ENCODE measurements at places on chromosomes 2 and 18.

DNA sequence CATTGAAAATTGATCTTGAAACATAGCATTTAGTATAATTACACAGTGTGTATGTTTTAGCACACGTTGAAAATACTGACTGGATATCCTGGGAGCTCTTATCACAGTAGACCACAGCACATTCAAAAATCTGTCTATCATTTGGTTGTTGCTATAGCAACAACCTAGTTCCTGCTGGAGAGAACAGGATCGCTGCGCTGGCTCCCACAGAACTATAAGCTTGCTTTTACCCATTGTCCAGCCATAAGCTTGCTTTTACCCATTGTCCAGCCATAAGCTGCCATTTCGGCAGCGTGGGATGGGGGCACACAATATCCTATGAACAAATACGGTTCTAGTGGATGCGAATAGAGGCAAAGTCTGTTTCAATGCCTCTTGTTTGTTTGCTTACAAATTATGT, 70.4 kb upstream of the ST6GAL2 start:
- peak; percentile 63 for DNase-seq

DNA sequence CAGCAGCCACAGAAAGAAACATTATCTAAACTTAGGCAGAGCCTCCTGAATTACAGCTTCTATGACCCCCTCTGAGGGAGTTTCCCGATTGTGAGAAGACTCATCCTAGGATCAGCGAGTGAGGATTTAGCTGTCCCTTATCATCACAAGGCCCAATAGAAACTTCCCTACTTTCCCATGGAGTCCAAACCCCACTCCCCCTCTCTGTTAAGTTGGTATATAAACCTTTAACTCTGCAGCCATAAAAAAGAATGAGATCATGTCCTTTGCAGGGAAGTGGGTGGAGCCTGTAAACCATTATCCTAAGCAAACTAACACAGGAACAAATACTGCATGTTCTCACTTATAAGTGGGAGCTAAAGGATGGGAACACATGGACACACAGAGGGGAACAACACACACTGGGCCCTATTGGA, 78.8 kb downstream of the MYL12B start:
- DNase-seq, result peak; percentile 44

DNA sequence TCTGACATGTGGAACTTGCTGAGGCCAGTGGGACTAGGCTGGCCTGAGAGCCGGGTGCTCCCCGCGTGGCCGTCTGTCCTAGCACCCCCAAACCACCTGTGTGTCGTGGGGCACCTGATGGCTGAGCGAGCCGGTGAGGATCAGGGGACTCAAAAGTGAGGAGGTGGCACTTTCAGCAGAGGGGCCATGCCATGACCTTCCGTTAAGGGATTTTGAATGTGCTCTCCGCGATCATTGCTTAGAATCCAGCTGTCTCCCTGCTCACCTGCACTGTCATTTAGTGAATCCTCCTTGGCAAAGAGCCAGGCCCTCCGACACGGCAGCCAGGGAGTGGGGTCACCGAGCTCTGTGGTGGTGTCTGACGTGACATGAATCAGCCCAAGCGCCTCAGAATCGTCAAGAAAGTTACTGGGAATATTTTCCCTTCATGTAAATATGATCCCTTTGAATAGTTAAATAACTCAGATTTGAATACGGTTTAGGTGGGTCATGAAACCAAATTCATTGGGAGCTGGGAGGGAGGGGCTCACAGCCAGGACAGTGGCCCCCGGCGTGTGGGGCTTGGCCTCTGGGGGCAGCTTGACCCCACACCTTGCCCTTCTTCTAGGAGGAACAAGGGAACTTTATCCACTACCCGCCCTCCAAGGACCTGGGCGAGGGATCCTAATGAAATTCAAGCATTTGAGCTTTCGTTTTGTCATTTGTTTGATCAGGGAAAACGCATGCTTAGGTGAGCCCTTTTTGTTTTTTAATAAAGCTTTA, 9.5 kb downstream of the NFATC1 start:
- DNase-seq, result no peak

- no peak for DNase-seq
These were observed 30.1 kb downstream of the TGIF1 start for GRCh38 chr18:3479978-3480509.

- no peak for DNase-seq
These were observed 42.3 kb upstream of the MRPL33 start for GRCh38 chr2:27729198-27729597.

GRCh38 chr2:9347411-9347881, 75.9 kb downstream of the ITGB1BP1 start:
- peak; percentile 73 for DNase-seq

DNA sequence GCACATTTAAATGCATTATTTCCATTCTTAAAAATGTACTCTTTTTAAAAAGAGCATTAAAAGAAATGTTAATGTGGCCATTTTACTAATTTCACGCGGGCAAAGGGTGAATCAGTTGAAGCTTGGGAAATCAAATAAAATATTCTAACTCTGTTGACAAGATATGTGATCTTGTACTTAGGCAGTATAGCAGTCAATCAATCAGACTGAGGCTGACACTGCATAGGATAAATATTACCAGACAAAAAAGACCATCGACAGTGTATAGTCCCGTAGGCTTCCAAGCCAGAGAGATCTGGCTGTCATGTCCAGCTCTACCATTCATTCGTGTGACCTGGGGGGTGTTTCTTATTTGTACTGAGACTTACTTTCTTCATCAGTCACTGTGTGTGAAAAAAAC, 39.8 kb upstream of the CCDC68 start:
- DNase-seq, result no peak

GRCh38 chr2:36277146-36277808, 78.3 kb upstream of the CRIM1 start:
- DNase-seq, result peak; percentile 96
